ENCODE measurements at places on chromosomes 16 and 17. TPM values are rescaled to one million over a fixed set of nuclear protein-coding genes. Genes with fewer than 3 reads are reported as not detected.
A peak's percentile ranks its signal among the peaks of the same experiment; 100 is the strongest.

DNA sequence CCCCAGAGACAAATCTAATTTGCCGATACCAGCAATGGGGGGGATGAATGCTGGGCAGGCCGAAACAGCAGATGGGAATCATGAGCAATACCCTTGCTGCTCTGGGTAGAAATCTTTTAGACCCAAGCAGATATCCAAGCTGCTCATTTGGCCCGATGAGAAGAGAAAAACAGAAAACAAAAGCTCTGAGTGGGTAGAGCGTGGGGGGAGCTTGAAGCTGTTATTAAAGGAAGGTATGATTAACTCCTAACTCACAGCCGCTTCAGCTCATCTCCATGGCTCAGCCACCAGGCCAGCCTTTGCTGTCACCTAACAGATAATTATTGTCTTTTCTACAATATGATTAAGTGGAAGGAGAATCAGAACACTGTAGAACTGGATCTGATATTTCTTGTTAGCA lies 58.3 kb downstream of the VPS35L start:
- DNase-seq = no peak

ARHGAP44 gene
- total RNA-seq = not detected

- DNase-seq = no peak
These were observed 65.3 kb downstream of the HS3ST3B1 start for GRCh38 chr17:14366199-14366598.

- no peak for DNase-seq
These were observed 80.1 kb downstream of the VAT1L start for GRCh38 chr16:77868478-77868877.

PMFBP1 gene
- total RNA-seq = 1.9 TPM

NPIPB9 gene
- 3.8 TPM for total RNA-seq

DNA sequence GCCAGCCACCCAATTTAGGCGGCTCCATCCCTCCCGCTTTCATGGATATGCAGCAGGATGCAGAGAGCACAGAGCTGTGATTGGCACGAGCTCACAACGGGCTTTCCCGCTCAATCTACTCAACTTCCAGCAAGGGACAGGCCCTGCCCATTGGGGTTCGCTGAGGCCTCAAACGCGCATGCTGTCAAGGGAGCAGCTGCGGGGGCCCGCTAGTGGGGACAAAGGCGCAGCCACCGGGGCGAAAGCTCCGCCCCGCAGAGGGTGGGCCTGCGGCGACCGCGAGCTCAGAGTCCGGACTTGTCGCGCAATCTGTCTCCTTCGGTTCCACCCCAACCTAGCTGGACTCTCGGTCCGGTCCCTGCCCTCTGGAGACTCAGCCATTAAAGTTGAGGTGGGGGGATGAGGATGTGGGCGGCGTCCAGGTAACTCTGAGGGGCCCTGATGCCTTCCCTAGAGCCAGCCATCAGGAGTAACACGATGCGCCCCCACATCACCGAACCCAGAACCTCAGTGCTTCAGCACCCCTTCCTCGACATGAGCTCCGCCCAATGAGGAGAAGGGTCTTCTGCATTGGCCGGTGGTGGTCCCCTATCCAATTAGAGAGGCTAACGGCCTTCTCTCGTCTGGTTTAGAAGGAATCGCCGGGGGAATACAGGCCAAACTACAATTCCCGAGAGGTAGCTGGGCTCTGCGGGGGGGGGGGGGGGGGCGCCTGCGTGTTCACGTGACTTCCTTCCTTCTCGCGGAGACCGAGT lies 489 bp upstream of the NFATC3 start:
- peak; percentile 74 for DNase-seq

ZNF19 gene
- total RNA-seq = 7.9 TPM
